G401 (cell line): ENCODE measurements at places on chromosomes 4 and X. TPM values are rescaled to one million over a fixed set of nuclear protein-coding genes. Genes with fewer than 3 reads are reported as not detected.

Gene CT47B1
- total RNA-seq = not detected in 2 replicates

Gene PDZD11
- total RNA-seq = 38.8 and 55.4 TPM in 2 replicates

Gene IQCM
- not detected in 2 replicates for total RNA-seq

Gene CCDC149
- total RNA-seq = not detected in 2 replicates

Gene ENPP6
- not detected in 2 replicates for total RNA-seq
